ENCODE measurements at places on chromosomes 12 and 14.

DNA sequence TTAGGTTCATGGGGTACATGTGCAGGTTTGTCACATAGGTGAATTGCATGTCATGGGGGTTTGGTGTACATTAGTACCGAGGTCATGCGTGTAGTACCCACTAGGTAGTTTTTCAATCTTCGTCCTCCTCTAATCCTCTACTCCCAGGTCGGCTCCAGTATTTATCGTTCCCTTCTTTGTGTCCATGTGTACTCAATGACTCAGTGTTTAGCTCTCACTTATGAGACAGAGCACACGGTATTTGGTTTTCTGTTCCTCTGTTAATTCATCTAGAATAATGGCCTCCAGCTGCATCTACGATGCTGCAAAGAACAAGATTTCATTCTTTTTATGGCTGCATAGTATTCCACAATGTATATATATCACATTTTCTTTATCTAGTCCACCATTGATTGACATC is 850.9 kb upstream of the MDGA2 start:
- DNase-seq: no peak

DNA sequence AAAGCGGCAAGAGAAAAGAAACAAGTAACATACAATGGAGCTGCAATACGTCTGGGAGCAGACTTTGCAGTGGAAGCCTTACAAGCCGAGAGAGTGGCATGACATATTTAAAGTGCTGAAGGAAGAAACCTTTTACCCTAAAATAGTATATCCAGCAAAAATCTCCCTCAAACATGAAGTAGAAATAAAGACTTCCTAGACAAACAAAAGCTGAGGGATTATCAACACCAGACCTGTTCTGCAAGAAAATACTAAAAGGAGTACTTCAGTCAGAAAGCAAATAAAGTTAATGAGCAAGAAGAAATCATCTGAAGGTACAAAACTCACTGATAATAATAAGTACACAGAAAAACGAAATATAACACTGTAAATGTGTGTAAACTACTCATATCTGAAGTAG is 77.5 kb upstream of the ABCD2 start:
- no peak for DNase-seq

- peak; percentile 50 for DNase-seq
Measured at GRCh38 chr12:127559349-127560040, 707.5 kb upstream of the TMEM132C start.

DNA sequence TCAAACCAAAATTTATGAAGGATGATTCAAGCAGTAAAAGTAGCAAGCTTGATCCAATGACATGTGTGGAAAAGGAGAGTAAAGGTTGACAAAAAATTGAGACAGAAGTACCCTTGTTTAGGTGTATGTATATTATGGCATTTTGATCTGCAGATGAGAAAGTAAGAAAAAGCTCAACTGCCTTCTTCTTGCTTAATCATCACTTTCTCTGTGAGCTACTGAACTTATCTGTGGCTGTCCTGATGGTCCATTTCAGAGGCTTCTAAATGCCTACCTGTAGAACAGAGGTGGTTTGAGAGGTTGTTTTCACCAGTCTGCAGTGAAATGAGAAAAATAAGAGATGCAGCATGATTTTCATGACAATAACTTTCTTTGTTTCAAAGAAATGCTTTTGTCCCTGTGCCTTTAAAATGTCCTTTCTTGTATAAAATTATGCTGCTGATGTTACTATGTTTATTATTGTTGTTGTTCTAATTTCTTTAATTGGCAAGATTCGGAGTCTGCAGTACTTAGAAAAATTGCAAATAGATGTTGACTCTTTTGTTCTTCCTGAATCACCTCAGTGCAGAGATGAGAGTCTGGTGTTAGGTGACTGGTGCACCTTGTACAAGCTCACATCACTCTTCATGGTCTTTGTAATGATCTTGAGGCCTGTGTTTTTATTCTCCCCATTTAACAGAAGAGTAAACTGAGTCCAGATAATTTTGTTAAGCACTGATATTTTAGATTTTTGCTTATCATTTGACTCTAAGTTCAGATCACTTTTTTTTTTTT is 821.9 kb downstream of the VRK1 start:
- no peak for DNase-seq

DNA sequence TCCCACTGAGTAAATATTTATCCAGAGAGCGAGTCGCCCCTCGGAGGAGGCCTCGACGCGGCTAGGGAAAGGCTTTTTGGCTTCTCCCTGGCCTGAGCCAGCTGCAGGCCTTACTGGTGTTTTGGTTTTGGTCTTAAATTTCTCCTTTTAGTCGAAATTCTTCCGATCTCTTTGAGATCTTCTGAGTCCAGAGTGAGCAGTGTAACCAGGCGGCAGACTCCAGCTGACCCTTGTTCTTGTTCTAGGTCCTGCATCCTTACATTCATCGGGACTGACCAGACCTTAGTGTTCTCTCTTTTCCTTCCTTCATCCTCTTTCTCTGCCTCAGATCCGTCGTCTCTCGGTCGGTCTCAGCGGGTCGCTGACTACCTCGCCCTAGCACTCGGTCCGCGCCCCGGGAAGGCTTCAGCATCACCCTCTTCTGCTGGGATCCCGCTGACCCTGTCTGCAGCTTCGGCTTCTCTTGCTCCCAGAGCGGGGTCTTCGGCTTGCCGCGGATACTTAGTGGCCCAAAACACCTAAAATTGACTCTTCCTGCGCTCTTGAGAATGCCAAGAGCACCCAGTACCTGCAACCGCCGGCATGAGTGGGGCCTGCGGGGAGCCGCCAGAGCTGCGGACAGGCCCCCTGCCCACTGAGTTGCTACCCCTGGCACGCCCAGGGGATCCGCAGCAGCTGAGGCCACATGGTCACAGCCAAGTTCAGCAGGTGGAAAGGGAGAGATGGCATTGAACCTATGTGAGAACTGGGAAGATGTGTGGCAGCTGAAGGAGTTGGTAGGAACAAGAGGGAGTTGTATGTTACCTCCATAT is 2.4 kb upstream of the PAX9 start:
- no peak for DNase-seq

DNA sequence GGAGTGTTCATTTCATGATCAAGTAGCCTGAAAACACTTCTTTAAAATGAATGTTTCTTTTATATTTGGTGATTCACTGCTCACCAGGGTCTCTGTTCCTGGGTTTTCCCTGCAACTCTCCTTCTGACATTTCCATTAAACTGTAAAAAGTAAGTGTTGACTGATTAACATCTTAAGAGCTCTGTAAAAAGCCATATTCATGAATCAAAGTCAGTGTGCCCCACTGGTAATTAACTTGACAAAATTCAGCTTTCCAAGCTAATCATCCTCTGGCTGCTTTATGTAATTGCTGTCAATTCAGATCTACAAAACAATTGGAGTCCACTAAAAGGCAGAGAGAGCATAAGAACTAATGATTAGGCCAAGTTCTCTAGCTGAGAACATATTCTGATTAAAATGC is 41.6 kb downstream of the CNTN1 start:
- DNase-seq: no peak

GRCh38 chr12:111798182-111798581 is 31.4 kb downstream of the ALDH2 start:
- no peak for DNase-seq

Measured in NCI-H1930 (cell line).